ENCODE measurements at places on chromosomes 5 and 9. TPM values are rescaled to one million over a fixed set of nuclear protein-coding genes. Genes with fewer than 3 reads are reported as not detected.

OR1L8 gene
- total RNA-seq, result not detected

TSLP gene
- 0.47 TPM for total RNA-seq

SLC25A48 gene
- not detected for total RNA-seq

BRINP1 gene
- total RNA-seq, result 0.35 TPM

SPEF2 gene
- 1.8 TPM for total RNA-seq

IRX2 gene
- total RNA-seq, result 7.2 TPM

LHX3 gene
- total RNA-seq, result not detected

PLK2 gene
- 458 TPM for total RNA-seq

TMEFF1 gene
- 3.7 TPM for total RNA-seq

SGCD gene
- 11.2 TPM for total RNA-seq

ZFP2 gene
- 1.8 TPM for total RNA-seq
